Activated T-cell treated with anti-CD3 and anti-CD28 coated beads for 4 hours (primary cell): ENCODE measurements at places on chromosomes 5 and 9.

DNA sequence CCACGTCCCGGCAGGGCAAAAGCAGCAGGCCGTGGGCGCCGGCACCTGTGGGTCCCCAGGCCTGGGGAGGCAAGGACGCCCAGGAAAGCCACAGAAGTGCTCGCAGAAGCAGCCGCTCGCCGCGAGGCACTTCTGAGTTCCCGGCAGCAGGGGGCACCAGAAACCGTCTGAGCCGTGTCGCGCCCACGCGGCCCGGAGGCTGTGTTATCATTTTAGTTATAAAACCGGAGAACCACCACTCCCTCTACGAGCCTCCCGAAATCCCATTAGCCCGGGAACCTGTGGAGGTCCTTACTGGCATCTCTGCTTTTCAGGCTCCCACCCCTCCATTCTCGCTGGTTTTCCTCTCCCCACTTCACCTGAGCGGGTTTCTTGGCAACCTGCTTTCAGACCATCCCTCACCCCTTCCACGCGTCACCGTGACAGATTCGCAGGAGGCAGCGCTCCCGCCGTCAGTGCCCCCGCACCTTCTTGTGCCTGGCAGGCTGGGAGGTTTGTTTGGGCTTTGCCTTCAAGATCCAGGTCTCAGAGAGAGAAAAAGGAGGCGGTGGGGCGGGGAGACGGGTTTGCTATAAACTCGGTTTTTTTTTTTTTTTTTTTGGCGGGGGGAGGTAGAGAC lies 2.3 kb downstream of the GDNF start:
- peak; percentile 27 for DNase-seq

DNA sequence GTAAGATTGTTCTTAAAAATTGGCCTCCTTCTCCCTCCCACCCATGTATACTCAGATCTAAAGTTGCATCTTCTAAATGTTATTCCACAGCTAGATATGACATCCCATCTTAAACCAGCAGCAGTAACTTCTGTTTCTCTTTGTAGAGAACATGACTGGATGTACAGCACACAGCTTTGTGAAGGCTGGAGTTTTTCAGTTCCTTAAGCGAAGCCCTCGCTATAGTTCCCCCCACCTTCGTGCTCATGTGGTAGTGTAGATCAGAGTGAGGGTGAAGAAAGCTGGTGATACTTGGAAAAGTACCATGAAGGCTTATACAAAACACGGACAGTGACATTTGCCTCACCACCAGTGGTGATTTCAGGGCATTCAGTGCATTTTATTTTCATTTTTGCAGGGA lies 137.5 kb downstream of the MAT2B start:
- no peak for DNase-seq

DNA sequence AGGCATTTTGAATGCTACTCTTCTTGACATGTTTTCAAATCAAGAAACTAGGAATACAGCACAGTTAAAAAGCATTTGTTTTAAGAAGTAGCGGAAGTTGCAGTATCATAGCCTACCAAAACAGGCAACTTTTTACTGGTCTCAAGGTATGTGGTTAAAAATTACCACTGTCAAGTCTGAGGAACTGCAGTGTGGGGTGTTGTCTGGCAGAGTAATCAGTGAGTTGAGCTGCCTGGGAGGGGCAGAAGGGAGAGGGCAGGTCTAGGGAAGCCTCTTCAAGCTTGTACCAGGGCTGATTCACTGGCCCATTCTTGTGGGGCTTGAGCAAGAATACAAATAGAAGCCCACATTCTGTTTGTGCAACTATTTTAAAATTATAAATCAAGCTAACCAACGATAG lies 42.4 kb upstream of the SV2C start:
- DNase-seq, result no peak

DNA sequence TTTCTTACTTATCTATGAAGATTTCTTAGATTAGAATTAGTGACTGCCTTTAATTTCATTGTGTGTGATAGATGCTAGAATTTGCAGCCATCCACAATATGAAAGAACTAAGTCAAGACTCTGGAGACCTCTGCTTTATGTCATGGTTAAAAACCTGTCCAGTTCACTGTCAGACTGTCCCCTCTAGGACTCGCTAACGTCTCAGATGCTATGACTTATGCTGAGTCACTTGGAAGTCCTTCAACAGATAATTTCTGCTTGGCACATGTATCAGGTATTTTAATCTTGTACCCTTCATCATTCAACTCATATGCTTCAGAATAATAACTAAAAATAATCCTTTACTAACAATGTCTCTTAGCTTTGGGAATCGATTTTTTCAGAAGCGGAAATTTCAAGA lies 230.5 kb upstream of the DMAC1 start:
- no peak for DNase-seq

DNA sequence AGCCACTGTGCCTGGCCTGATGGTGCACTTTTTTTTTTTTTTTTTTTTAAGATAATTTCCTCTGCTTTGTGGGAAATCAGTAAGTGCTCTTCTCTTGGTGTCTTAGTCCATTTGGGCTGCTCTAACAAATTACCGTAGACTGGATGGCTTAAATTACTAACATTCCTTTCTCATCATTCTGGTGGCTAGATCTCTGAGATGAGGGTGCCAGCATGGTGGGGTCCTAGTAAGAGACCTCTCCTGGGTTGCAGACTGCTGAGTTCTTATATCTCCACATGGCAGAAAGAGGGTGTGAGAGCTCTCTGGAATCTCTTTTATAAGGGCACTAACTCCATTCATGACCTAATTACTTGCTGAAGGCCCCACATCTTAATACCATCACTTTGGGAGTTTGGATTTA lies 133.9 kb upstream of the ANKRD55 start:
- no peak for DNase-seq

DNA sequence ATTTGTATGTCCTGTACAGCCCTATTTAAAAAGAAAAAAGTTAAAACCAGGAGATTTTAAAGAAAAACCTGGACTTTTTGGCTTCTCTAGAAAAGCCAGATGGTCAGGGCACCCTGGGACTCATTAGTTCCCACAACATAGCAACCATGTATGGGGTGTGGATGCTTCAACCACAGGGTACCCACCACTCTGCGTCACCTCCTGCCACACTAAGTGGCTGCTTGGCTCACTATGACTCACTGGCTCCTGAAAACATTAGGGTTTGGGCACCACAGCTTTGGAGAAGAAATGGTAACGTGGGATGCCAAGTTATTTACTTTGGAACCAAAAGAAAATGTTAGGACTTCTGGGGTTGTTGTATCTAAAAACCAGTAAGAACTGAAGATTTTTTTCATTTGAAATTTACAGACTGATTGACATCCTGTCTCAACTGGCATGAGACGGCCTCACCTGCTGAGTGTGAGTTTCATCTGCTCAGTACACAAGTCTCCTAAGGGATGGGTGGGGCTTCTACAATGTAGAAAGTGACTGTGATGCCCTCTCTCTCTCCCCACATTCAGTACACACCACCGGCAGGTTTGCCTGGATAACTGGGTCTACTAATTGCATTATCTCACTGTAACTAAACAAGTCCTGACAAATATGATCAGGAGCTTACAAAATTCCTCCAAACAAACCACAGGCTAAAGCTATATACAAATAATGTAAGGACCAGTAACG lies 103.9 kb downstream of the ESM1 start:
- no peak for DNase-seq

- no peak for DNase-seq
These were observed 131.9 kb downstream of the PRDM9 start for GRCh38 chr5:23639326-23639725.

GRCh38 chr5:178416919-178417318 lies 173.3 kb downstream of the COL23A1 start:
- no peak for DNase-seq
